ENCODE measurements at places on chromosomes 2 and 18.

- DNase-seq: no peak
These were observed 785.7 kb upstream of the GYPC start for GRCh38 chr2:125870264-125870663.

DNA sequence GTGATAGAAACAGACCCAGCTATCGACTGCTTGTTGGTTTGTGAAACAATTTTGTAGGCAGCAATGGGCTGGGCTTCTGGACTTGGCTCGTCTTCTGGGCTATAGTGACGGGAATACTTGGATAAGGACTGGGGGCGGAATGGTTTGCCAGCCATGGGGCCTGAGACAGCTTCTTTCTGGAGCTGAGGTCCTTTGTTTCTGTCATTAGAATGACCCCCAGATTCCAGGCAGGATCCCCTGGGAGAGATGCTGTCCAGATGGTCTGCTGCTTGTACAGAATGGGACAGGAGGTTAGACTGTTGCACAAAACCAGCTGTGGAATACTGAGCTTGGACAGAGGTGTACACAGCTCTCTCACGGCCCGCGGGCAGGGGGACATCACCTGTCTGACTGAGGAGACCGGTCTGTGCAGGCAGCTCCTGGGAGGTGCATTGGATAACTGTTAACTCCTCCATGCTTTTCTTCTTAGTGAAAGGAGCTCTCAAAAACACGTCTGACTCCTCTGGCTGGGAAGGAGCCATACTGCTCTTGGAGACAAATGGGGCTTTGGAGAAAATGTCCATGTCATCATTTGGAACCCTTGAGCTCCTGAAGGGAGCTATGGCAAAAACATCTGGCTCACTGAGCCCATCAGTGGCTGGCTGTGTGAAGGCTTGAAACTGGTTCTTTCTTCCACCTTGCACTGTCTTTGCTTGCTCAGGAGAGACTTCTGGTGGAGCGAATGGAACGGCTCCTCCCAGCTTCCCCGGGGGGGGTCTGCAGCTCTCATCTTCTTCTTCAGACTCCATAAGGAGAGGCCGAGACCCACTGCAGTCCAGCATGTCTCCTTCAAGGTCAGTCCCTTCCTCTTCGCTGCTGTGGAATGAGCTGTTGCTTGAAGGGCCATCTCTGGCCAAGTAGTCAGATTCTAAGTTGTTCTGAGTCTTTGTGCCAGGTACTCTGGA is 28.6 kb upstream of the NFU1 start:
- DNase-seq: no peak

DNA sequence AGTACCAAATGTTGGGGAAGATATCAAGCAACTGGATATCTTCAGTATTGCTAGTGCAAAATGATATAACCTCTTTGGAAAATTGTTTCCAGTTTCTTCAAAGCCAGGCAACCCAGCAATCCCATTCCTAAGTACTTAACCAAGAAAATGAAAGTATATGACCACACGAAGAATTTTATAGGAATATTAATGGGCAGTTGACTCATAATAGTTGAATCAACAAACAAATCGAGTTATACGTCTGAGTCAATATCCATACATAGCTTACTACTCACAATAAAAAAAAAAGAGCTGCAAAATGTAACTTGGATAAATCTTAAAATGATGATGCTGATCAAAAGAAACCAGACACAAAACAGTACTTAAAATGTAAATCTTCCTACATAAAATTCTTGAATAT is 810.4 kb downstream of the METTL4 start:
- no peak for DNase-seq

- DNase-seq: no peak
These were observed 309.8 kb downstream of the ERBB4 start for GRCh38 chr2:212228743-212229171.

DNA sequence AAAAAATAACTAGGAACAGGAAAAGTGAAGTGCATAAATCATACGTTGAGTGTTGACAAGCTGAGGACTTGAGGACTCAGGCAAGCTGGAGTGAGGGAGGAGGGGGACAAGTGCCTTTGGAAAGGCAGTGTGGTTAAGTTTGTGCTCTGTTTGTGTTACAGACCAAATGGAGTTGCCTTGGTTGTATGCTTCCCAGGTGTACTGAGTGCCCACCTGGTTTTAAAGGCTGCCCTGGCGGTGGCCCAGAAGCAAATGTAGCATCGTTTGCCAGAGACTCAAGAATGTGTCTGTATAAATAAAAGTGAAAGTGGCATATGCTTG is 240.9 kb downstream of the PRKCE start:
- DNase-seq: no peak

DNA sequence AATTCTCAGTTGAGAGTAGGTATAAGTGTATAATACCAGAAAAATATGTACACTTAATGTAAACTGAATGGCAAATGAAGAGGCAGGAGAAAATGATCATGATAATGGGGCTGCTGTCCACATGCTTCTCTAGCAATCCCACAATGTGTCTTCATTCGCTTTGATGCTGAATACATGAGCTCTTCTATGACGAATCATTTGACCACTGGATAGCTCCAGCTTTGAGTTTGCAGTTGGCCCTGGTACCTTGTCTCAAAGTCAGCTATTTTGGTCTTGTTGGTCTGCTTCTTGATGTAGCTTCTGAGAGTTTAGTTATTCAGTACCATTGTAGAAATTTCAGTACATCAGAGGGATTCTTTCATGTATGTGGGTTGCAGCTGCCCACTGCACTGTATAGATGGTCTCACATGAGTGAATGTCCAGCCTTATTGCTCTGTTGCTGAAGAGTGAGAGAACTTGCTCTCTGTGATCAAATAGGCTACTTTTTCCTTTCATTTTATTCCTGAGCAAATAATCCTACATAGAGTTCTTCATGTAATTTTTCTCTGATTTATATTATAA is 105.1 kb downstream of the TTC27 start:
- no peak for DNase-seq

DNA sequence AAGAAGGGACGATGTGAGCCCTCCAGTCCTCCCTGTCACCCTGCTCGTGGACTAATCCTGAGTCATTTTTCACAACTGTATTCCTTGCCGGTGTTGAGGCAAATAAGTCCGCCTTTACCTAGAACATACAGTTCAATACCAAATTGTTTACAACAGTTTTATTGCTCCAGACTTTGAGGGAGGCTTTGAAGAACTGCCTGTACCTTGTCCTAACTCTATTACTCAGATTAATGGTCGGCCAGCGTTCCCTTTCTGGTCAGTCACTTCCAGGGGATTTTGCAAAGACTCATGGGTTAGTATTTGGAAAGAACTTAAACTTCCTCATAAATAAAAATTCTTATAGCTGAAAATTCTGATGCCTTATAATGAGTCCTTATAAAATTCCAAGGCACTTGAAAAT is 85.1 kb upstream of the ZNF532 start:
- DNase-seq: no peak

DNA sequence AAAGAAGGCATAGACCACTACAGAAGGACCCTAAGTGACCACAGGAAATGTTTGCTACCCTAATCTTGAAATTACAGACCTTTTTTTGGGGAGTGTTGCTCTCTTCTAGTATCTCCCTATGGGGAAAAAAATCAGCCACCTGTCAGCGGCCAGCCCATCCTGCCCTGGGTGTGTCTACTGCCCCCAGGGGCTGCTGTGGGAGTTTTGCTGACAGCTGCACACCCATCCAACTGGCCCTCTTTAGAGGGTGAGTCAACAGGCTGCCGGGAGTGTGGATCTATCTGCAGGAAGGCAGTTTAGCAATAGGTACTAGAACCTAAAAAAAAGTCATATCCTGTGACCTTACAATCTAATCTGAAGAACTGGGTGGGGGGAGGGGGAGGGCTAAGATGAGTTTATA is 796 bp upstream of the DYSF start:
- DNase-seq: no peak

GRCh38 chr2:118527571-118527970 is 319.9 kb downstream of the EN1 start:
- DNase-seq: no peak

DNA sequence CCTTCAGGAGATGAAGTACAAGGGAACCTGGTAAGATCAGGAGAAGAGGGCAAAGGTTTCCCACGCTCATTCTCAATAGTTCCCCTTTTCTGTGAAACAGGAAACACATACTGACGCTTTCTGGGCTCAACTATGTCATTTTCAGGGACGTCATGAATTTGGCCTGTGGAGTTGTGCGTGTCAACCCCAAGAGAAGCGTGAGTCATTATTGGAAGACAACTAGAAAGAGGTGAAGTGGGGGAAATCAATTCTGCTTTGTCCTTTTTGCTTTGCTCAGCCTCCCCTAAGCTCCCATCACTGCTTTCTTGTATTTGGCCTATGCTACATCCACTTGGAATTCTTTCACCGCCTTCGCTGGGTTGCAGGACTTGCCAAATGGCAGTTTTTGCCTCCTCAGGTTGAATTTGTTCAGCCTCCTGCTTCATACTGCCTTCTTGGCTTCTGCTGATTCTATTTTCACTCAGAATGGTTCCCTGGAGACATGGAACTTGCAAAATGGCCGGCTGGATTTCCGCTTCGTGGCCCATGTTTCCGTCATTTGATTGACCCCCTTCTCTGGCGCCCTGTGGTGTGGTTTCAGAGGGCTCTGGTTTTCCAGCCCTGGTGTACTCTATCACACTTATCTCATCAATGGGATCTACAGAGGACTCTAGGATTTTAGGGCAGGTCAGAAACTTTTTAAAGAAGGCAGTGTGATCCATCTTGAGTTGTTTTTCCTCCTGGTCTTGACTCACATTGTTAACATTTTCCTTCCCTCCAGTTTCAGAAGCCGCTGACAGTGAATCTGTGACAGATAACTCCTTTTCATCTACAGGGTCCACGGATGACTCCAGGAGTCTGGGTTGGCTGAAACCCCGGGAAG is 93.3 kb downstream of the ALPK2 start:
- no peak for DNase-seq

GRCh38 chr18:79476031-79476917 is 80.5 kb downstream of the NFATC1 start:
- no peak for DNase-seq

- DNase-seq: no peak
These were observed 1.6 kb downstream of the TSHZ1 start for GRCh38 chr18:75211953-75212750.

GRCh38 chr2:132497591-132497990 is 81.0 kb downstream of the GPR39 start:
- DNase-seq: no peak

GRCh38 chr18:55858661-55859515 is 270.9 kb upstream of the TCF4 start:
- no peak for DNase-seq

GRCh38 chr18:32284284-32284683 is 94.4 kb downstream of the MEP1B start:
- DNase-seq: no peak

- no peak for DNase-seq
These were observed 314.4 kb downstream of the MTX2 start for GRCh38 chr2:176583607-176584006.

DNA sequence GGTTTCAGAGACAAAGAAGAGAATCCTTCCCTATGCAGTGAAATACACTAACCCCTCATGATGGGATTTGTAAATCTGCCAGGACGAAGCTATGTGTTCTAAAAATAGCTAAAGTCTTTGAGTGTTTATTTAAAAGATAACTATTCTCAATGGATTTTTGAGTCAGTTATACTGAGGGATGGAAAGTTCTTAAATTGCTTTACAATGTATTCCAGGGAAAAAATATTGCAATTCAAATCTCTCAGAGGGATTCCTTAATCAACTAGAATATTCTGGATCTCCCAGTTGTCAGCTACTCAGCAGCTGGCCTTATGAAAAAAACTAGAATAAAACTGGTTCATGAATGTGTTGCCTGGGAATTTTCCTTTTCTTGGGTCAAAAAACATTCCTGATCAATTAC is 312.4 kb downstream of the PLCL1 start:
- no peak for DNase-seq

GRCh38 chr18:55983433-55983832 is 395.4 kb upstream of the TCF4 start:
- DNase-seq: no peak

GRCh38 chr2:186725783-186726182 is 31.9 kb downstream of the FAM171B start:
- no peak for DNase-seq

DNA sequence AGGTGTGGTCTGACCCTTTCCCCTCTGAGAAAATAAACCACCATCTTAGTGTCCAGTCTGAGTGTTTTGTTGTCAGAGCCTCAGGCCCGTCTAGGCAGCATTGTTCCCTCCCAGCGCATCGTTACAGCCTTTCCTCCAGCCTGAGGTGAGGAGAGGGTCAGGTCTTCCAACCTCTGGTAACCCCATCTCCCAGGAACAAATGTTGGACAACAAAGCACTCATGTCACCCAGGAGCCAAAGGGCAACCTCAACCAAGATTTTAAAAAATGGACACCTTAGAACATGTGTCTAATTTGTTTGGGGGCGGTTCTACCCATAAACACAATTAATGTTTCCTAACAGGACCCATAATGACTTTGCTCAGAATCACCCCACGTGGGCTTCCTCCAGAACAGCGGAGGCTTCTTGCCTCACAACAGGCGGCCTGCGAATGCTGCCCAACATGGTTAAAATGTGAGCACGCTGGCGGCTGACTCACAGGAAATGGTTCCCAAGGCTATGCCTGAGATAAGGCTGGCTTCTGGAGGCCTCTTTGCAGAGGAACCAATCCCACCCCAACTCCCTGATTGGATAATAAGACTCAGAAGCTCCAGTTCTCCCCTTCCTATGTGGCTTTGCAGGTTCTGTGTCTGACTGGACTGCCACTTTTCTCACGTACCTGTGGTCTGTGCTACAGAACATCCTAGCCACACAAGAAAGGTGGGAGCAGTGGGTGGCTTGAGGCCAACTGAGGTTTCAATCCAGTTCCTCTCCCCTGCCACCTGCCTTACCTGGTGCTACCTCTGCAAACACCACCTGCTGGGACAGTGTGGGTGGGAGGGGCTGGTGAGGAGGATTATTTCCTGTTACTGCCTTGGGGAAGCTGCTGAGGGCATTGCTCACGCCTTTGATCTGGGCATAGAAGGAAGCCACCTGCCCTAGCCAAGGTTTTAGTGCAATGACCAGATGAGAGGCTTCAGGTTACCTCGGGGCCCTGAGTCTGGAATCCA is 108.8 kb downstream of the B3GNT2 start:
- DNase-seq: peak; percentile 1

DNA sequence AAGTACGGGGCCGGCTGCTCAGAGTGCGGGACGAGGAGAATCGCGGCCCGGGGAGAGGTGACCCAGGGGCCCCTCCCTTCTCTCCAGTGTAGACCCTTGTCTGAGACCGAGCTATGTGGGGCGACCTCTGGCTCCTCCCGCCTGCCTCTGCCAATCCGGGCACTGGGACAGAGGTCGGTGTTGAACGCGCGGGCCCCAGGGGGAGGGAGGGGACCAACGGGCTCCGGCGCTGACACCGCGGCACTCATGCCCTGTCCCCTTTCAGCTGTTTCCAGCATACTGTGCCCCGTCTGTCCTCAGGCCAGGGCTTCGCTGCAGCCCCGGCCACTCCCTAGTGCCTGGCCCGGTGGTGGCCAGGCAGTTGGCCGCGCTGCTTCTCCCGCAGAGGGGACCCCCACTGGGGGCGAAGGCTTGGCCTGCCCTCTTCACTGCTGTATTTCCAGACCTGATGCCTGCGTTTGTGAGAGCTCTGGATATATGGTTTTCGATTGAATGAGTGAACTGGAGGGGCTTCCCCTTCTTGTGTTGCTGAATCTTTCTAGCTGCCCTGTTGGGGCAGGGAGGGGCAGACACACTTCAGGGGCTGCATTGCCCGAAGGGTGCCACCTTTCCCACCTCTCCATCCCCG is 809 bp downstream of the DBI start:
- DNase-seq: peak; percentile 25

GRCh38 chr2:48377646-48378045 is 152.3 kb upstream of the STON1 start:
- DNase-seq: no peak

All from naive thymus-derived CD8-positive, alpha-beta T cell (primary cell).